Fibroblast of skin of left quadriceps (primary cell): ENCODE measurements at places on chromosomes 2 and 18.

GRCh38 chr18:12478269-12479047 lies 70.7 kb downstream of the PRELID3A start:
- DNase-seq: no peak

DNA sequence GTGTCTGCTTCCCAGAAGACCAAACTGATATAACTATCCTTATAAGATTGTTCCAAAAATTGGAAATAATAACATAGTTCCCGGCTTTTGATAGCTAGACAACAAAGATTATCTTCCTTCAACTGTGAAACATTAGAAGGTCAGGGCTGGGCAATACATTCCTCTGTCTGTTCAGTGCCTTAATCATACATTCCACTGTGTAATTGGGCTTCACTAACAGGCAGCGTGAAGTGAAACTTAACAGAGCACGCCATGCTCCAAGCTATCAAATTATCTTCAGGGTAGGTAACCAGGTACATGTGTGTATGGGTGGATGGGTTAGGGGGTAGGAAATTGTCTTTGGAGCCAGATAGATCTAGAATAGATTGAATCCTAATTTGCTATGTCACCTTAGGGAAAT lies 23.5 kb upstream of the ARL5A start:
- DNase-seq: no peak

GRCh38 chr18:26548415-26549262 lies at the start of gene KCTD1:
Gene KCTD1, minus strand, starts transcription at chr18:26548553. Its CDS starts 17 bp downstream, at chr18:26548536.
- DNase-seq: peak; percentile 76

DNA sequence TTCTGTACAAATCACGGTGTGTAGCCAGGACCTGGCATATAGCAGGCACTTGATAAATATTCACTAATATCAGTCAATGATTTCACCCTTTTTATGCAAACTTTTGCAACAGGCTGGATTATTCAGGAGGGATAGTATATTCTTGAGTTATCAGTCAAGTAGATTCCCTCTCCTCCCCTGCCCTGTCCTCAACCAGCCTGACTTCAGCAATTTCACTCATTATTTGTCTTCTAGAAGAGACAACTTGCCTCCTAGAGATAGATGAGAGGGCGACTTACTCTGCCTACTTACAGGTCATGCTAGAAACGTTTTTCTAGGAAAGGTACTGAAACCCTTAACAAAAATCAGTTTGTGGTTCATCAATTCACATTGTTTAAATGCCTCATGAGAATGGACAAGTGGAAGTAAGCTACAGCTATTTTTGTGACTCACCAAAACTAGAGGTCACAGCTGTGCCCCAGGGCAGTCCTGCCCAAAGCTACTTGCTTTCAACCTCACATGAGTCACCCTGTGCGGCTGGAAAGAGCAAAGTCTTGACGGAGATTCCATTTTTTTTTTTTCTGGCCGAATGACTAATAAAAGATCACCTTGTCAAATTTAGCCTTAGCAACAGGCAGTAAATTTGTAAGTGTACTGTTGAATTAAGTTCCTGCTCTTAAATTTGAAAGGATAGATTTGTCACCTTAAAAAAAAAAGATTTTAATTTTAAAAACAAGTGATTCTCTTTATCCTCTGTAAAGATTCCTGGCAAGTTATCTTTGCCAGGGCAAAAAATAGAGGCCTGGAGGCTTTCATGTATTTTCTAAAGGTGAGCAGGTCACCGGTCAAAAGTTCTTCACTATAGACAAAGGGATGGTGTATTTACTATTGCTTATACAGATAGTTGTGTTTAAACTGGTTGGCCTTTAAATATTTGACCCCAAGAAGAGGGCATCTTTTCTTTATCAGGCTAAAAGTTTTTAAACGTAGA lies 109.0 kb upstream of the SLC35G4 start:
- DNase-seq: peak; percentile 81

DNA sequence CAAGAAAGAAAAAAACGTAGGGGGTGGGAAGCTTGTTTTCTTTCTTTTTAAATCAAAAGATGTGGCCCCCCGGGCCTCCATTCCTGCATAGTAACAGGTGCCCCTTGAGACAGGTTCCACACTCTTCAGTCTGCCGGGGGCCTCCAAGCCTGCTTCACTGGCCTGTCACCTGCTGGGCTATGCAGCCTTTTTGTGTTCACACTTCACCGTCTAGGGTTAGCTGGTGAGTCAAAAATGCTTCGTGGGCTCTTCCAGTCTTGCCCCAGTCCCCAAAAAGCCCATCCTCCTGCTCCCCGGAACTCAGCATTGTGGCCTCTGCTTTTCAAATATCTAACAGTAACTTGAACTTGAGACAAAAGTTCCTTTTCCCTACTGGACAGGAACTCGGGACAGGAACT lies 67.9 kb downstream of the POLR1A start:
- no peak for DNase-seq

DNA sequence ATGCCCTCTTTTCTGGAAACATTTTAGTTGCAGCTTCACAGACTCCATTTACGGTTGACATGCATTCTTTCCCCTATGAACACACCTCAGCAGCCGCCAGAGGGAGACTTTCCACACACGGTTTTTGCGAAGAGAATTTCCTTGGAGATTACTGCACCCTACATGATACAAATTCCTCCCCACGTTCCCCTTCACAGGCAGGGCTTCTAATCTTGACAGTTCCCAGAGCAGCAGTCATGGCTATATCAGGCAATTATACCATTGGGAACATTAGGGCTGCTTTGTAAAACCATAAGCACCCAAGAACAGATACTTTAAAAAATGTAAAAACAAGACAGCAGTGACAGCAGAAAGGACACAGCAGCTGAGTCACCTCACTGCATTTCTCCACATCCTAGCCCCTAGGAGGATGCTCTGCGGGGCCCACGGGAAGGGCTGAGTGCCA lies 253.8 kb downstream of the TGIF1 start:
- peak; percentile 44 for DNase-seq

DNA sequence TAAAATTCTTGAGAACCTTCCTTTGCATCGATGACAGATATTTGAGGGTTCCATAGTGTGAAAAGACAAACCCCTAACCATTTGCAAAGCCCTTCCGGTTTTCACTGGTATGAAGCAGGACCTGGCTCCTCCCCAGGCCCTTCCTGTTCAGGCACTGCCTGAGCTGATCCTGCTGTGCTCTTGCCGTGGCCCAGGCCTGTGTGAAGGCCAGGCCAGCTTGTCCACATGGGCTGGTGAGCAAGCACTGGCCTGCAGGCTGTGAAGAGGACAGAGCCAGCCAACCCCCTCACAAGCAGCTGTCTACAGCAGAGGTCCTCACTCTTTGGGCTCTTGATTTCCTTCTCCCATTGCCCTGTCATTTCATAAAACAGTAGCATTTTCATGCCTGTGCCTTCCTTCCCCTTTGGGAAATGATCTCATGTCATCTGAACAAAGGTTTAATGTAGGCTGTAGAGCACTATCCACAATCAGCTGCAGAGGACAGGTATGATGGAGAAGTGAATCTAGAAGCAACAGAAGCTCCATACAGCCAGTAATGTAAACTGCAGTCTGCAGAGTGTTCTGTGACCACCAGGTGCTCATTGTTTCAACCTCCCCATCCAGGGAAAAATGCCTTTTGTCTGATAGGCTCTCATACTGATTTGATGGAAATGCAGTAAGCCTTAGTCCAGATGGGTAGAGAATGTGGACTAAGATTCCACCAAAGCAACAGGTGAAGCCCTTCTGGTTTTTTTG lies 19.8 kb downstream of the MPHOSPH10 start:
- no peak for DNase-seq

DNA sequence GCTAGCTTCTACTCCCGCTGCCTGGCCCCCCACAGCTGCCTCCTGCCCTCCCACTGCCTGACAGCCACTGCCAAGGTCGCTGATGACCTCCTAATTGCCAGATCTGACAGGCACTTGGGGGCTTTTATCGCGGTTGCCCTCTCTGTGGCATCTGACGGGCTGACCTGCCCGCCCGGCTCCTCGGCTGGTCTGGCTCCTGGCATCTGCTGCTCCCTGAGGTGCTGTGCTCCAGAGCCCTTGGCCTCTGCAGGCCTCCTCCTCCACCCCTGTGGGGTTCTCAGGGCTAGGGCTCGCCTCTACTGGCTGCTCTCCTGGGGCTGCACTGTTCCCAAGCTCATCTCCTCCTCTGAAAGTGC lies 43.1 kb downstream of the INHBB start:
- no peak for DNase-seq

- no peak for DNase-seq
Measured at GRCh38 chr2:239626961-239627592, 226.3 kb upstream of the HDAC4 start.

GRCh38 chr2:161578998-161579397 lies 45.2 kb upstream of the SLC4A10 start:
- no peak for DNase-seq

- no peak for DNase-seq
Measured at GRCh38 chr2:203238292-203238703, 520 bp upstream of the CYP20A1 start.

DNA sequence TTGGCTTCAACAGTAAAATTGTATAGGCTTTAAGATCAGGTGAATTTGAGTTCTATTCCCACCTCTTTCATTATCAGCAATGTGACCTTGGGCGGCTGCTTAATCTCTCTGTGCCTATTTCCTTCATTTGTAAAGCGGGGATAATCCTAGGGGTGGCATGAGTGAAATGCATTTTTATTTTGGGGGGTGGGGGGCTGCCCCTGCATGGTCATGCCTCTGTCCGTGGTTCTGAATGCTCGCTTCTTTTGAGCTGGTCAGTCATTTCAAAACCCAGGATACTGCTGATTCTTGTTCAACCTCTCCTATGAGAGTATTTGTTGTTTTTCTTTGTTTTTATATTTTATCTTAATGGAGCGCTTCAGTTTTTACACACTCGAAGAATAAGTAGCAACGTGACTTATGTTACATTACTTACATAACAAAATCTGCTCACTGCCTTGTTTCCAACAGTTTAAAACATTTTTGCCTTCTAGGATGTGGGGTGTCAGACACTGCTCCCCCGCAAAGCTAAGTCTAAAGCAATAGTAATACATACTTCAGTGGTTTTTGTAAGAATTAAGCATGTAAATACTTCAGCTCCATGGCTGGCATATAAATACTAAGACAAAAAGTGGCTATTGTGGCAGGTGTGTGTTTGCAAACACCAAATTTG lies 152.6 kb upstream of the PELI1 start:
- no peak for DNase-seq

DNA sequence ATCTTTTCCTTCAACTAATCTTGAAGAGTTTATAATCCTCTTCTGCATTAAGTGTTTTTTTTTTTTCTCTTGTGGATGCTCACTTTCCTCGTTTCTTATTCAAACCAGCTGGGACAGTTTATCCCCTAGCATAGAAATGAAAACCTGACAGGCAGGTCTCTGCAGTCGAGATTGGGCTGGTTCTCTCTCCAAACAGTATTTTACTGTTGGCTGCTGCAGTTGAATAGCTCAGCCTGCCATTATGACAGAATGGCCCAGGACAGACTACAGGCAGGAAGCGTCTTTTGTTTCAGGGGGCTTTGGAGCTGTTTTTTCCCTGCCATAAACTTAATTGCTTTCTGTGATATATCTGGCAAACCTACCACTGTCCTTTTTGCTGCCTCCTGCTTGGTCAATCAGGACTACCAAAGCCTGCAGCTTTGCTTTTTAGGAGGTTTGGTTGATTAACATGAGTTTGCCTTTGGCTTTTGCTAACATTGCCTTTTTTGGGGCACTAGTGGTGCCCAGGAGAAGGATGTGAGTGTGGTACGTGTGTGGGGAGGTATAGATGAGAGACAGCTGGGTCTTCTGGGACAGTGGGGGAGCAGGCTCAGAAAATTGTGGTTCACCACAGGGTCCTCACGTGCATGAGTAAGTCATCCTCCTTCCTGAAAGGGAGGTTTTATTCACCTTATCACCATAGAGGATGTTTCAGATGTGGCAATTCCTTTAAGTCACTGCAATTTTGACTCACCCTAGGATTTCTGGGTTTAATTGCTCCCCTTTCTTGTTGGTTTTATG lies 128.7 kb downstream of the LYPD6B start:
- DNase-seq: peak; percentile 30

- DNase-seq: no peak
Measured at GRCh38 chr2:31188131-31188530, 29.2 kb downstream of the CAPN14 start.

DNA sequence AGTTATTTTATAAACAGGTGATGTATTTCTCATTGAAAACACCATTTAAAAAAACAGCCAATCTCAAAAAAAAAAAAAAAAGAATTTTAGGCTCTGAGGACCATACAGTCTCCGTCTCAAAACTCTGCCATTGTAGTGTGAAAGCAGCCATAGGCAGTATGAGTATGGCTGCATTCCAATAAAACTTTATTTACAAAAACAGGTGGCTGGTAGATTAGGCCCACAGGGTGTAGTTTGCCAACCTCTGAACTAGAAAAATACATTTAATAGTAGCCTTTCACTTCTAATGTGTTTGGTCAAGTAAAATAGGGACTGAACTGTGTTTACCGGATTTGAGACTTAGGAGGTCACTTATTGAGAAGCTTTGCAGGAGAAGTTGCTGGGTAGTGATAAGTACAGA lies 19.2 kb downstream of the RMDN2 start:
- DNase-seq: no peak

GRCh38 chr2:134244086-134244485 lies 9.8 kb upstream of the MGAT5 start:
- DNase-seq: no peak

GRCh38 chr2:175439416-175439815 lies 257.9 kb upstream of the ATP5MC3 start:
- DNase-seq: no peak

GRCh38 chr18:56096861-56097260 lies 508.9 kb upstream of the TCF4 start:
- DNase-seq: no peak

DNA sequence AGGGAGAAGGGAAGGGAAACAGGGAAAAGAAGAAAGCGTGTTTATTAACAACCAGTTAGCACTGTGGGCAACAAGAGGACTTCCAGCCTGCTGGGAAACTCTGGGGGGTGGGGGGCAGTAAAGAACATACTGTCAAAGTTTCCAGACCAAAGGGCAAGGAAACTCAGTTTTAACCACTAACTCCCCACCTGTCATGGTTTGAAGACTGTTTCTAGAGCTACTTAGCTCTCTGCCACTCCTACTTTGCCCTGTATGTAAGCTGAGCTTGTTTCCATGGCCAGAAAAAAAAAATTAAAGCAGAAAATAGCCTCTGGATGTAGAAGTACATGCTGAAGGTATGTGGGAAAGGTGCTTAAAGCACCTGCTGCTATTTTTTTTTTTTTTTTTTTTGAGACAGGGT lies 11.0 kb upstream of the PTPN2 start:
- no peak for DNase-seq

DNA sequence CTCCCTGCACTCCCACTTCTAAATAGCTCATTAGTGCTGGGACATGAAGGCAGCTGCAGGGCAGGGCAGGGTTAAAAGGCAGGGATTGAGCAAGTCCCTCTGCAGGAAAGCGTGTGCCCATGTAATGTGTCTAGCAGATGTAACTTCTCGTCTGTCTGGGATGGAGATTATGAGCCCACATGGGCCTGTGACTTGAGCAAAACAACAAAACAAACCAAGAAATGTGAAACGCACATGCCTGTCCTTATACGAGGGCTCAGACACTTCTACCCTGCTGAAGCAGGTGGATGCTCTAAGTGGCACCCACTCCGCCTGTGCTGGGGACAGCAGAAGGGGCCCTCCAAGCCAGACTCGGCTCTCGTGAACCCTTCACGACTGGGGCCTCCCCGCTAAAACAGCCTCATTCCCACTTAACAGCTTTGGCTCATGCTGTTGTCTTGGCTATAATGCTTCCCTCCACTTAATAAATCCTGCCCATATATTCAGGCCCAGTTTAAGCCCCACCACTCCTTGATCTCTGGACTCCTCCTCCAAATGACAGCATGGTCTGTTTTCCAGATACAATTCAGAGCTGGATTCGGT lies 40.9 kb downstream of the TMEM247 start:
- no peak for DNase-seq
